ENCODE measurements at places on chromosomes 12 and 14.

DNA sequence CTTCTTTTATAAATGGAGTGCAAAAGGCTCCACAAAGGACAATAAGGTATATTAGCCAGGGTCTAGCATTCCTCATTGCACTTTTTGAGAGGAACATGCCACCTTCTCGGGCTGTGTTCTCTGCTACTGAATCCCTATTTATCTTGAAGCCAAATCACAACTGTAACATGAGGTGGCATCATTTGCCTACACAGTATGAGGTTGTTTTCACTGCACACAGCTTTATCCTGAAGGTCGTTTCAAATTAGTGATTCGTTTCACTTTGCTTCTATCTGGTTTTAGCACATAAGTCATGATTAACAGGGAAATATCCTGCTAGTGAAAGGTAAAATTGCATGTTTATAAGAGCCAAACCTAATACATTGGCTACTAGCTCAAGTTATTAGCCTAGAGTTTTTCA is 153.8 kb downstream of the SLC35F4 start:
- no peak for DNase-seq

DNA sequence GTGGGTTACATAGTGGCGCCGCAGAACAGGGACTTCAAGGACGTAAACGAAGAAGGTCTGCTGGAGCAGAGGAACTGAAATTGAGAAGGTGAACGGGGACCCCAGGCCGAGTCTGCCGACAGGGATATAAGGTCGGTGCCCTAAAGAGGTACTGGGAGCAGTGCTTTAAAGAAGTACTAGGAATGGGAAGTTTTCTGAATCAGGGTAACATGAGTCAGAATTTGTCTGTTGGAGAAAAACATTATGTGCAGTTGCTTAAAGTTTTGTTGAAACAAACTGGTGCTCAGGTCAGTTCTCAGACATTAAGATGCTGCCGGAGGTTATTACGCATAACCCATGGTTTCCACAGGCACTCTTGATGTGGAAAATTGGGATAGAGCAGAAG is 14.8 kb upstream of the SLC10A1 start:
- DNase-seq, result no peak

- peak; percentile 59 for DNase-seq
These were observed 144.3 kb downstream of the BCL11B start for GRCh38 chr14:99127651-99128167.

DNA sequence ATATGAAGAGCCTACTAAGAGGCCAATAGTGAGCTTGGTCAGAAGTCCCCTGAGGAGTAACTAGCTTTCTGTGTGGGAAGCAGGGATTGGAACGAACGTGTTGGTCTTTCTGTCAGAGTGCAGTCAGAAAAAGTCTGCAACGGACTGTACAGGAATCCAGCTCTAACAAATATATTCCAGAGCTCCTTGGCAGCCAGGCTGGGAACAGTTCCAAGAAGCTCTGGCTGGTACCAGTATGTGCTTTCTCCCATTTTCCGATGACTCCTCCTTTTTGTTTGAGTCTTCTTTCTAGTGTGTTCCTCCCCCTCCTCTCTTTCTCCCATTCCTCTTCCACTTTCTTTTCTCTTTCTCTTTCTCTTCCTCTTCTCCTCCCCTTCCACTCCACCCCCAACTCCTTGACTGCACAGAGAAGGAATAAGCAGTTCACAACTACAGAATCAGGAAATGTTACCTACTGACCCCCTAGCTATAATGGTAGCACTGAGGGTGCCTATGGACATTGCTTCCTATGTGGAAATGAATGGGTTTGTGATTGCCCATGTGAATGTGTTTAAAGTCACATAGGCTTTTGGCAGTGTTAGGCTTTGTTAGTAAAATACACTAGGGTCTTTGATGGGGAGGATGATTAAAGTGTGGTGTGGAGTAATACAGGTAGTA is 59.9 kb downstream of the TTLL5 start:
- DNase-seq, result peak; percentile 64

- no peak for DNase-seq
These were observed 40.8 kb upstream of the OASL start for GRCh38 chr12:121079736-121080272.

DNA sequence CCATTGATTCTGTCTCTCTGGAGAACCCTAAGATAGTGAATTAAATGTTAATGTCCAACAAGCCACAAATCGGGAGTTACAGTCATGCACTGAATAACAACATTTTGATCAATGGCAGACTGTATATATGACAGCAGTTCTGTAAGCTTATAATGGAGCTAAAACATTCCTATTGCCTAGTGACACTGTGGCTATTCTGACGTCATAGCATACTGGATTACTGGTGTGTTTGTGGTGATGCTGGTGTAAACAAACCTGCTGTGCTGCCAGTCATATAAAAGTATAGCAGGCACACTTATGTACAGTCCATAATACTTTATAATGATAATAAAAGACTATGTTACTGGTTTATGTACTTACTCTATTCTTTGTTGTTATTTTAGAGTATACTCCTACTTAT is 56.7 kb upstream of the BICD1 start:
- no peak for DNase-seq

DNA sequence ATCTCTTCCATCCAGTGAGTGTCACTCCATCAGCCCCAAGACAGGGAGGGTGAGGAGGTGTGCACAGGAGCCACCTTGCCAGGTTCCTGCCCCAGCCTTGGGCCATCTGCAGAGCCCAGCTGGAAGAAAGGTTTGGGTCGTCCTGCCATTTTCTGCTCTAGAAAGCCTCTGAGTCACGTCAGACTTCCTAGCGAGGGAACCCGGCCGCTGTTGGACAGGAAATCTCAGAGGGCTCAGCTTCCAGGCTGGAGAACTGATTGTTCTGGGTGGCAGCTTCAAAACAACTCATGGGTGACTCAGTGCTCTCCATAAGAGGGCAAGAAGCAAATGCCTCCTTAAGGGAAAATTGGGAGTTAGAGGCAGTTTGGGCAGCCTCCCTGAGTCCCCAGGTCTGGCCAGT is 16.6 kb downstream of the HIP1R start:
- DNase-seq, result no peak

GRCh38 chr12:82593143-82593542 is 93.6 kb upstream of the TMTC2 start:
- no peak for DNase-seq

DNA sequence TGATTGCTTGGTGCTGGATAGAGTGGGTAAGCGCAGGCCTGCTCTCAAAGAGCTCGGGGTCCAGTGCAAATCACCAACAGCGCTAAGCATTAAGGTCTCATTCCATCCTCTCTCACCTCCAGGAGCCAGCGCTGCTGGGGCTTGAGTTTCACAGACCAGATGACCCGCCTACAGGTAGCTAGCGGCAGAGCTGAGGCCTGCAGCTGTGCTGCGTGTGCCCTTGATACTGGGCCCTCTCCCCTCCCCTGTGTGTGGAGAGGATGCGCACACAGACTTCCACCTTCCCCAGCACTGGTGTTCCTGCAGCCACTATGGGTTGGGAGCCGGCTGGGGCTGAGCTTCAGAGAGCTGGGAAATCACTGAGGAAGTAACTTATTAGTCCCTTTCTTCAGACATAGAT is 149.9 kb downstream of the CALM1 start:
- peak; percentile 37 for DNase-seq

DNA sequence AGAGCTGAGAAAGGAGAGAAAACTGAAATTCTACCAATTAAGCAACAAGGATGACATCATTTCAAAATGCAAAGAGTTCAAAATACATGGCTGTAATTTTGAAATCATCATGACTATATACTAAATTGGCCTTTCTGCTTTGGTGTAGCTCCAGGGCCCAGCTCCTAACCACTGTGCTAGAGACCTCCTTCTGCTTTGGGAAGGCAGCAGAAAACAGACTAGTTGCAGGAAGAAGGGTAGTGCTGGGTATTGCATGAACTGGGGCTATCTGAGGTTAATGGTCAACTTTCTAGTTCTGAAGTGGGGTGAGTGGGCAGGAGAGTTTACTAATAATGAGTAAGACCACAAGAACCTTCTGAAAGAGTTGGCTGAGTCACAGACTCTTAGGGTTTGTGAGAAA is 66.2 kb downstream of the PTGER2 start:
- DNase-seq, result no peak

DNA sequence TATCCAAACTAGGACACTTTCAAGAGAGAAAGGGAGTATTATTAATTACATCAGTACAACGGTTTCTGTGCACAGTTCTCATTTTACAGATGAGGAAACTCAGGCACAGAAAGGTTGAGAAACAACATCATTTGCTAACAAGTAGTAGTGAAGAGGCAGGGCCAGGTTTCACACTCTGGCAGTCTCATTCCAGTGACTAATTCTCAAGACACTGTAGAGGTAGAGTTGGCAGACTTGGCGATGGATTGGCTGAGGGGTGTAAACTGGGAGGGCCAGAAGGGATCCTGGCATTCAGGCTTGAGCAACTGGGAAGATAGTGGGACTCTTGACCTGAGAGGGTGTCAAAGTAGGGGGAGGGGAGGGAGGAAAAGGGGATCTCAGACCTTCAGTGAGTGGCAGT is 73.8 kb upstream of the BDKRB2 start:
- no peak for DNase-seq

DNA sequence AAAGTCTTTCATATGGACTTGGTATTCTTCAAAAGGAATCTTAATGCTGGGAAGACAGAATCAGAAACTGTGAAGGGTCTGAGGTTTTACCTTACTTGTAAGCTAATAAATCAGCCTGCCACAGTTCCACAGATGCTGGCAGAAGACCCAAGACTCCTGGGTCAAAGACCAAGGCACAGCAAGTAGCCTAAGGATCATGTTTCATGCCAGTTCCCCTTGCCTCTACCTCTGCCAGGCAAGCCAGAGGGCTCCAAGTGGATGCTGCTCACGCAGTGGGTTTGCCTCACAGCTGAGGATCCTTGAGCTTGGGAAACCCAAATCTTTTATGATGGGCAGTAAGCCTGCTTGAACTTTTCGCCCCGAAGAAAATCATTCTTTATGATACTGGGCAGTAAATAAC is 15.2 kb upstream of the RXYLT1 start:
- DNase-seq, result no peak

Data from eye (tissue), 1 donor.